ENCODE measurements at places on chromosomes 3 and 15.

GRCh38 chr3:8201886-8202285 lies 299.7 kb upstream of the LMCD1 start:
- peak; percentile 76 for DNase-seq

- DNase-seq: peak; percentile 72
Observed at GRCh38 chr3:149004622-149005021, 13.3 kb downstream of the GYG1 start.

DNA sequence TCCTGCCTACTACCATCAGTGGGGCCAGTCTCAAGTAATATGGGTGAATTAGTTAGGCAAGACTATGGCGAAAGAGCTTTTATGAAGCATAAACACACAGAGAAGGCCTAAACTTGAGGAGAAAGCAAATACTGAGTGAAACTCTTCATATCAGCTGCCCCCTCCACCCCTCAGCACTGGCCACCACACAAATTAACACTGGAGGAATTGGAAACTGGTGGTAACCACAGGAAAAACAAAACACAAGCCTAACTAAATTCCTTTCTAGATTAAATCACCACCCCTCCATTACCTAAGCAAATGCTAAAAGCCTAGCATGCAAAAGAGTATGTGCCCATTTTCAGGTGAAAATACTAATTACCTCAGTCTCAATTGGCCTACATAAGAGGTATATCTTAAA lies 774.7 kb upstream of the NECTIN3 start:
- DNase-seq: no peak

- DNase-seq: peak; percentile 55
Observed at GRCh38 chr3:15291589-15292541, 40.5 kb downstream of the SH3BP5 start.

DNA sequence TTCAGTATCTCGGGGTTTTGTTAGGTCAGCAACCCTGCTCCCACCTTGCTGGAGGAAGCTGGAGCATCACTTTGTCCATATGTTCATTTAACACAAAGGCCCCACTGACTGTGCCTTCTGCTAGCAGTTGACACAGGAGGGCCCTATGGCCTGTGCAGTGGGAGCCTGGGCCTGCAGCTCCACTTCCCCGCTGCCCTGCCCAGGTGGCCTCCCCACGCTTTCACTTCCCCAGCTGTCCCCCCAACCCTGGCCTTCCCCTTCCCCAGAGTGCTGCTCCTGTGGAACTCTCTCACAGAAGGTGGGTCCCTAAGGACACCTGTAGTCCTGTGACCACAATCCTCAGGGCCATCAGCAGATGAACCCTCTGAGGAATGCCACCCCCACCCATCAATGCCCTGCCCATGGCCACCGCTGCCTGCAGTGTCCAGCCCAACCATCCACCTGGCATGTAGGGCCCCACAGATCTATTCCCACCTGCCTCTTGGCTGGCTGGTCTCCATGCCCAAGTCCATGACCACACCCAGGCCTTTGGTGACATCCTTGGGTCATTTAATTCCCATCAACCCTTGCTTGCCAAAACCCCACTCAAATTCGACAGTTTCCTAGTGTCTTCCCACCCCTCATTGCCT lies 13.5 kb downstream of the TBC1D21 start:
- no peak for DNase-seq

GRCh38 chr3:61632568-61633175 lies 71.3 kb downstream of the PTPRG start:
- DNase-seq: peak; percentile 26

DNA sequence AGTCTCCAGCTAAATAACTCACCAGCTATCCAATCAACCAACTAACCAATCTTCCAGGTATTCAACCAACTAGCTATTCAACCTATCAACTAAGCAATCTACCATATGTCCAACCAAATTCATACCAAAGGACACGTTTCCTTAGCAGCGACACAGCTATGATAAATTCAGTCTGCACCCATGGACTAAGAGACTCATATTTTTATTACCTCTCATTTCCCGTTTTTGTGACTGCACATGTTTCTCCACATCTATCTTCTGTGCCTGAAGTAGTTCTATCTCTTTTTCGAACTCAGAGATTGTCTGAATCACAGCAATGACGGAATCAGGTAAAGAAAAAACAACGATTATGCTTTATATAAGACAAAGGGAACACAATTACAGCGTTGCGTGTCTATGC lies 34.0 kb upstream of the GNB5 start:
- DNase-seq: no peak

DNA sequence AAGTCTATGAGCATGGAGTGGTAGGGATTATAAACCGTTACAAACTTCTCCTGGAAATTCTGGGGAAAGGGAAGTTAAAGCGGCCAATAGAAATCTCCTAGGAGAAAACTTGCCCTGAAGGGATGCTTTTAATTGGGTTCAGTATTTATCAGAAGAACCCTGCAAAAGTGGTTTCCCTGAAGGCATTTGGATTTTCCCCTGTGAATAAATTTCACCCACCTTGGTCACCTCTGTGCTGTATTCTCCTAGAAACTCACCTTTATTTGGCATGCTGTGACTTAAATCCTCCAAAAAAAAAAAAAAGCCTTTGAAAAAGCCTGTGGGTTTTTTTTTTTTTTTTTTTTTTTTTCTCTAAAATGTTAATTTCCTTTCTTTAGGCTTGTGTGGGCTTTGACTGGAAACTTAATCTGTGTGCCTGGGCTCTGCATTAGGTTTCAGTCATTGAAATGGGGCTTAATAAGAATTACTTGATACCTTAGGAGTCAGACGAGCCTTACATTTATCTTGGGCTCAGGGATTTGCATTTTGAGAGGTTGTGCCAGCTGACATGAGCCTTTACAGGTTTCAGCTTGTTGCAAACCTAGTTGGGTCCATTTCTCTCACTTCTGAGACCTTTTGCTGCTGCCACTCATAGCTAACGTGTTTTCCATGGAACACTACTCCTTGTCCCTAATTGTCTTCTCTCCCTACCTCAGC lies 22.0 kb downstream of the TGFBR2 start:
- no peak for DNase-seq

DNA sequence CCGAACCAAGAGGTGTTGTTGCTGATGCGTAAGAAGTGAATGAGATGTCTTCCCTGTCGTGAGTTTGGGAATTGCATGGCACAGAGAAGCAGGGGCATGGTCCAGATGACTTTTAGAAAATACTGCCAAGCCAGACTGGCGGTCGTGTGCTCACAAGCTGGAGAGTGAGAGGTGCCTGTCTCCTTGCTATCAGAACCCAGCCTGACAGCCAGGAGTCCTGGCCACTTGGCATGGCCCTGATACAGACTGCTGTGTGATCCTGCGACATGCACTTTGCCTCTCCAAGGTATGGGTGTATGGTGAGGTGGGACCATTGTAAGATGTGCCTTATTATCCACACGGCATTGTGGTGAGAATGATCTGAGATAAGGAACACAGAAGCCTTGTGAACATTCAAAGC lies 93.0 kb downstream of the SMAD3 start:
- DNase-seq: no peak

GRCh38 chr3:155387571-155387970 lies 94.1 kb upstream of the STRIT1 start:
- peak; percentile 44 for DNase-seq

GRCh38 chr3:36540888-36541518 lies 160.7 kb downstream of the STAC start:
- DNase-seq: peak; percentile 58

DNA sequence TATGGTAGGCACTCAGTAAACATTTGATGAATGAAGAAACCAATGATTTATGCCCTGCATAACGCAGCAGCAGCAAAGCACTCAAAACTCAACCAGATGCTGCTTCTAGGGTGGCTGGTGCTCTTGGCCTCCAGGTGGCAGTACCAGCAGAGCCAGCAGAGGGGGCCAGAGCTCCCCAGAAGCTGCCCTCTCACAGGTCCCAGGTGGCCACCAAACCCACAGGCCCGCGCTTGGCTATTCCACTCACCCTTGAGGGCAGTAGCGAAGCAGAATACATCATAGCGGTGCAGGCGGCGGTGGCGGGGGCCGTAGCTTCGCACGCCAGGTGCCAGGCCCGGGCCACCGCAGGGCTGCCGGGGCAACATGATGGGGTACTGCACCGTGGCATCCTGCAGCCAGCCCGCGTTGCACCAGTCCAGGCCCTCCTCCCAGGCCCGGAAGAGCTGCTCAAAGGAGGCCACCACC lies 16.6 kb downstream of the HAPLN3 start:
- peak; percentile 44 for DNase-seq

GRCh38 chr15:43515741-43516140 lies 1.7 kb upstream of the MAP1A start:
- DNase-seq: no peak

- peak; percentile 82 for DNase-seq
Observed at GRCh38 chr15:71333839-71334238, 218.6 kb downstream of the THSD4 start.

- no peak for DNase-seq
Observed at GRCh38 chr3:157858821-157859220, 247.4 kb downstream of the SHOX2 start.

DNA sequence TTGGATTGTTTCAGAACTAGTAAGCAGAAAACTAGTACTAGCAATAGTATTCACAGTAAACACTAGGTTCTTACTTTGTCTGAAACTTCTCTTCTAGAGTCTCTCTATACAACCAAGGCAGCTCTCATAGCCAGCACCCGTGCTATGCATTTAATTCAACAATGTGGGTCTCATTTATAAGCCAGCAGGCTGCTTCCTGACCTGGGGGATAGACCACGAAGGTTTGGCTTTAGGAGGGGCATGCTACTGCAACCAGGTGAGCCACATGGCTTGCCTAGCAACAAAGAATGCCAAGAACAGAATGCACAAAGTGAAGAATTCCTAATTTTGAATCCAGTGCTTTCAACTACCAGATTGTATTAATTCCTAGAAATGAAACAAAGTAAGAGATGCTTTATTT lies 213.8 kb downstream of the CHST2 start:
- DNase-seq: no peak

DNA sequence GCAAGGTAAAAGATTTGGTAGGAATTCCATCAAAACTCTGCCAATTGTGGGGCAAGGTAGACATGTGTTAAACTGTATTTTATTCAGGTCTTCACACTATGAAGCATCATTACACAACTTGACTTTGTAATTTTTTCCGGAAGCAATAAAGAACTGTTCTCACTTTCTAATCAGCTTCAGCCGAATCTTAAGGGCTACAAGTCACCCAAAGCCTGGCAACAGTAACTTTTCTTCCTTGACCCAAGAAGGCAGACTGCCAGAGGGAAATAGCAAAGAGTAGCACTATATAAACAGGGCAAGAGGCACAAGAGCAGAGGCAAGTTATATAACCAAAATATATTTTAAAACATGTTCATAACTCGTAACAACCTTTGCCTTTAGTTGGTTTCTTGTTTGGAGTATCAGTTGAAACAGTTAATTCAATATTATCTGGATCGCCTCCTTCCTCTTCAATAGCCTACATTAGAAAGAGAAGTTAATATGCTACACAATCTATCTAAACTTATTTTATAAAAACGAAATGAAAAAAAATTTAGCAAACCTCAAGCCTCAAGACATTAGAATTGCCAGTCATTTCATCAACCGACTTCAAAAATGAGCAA lies 1.4 kb downstream of the SLTM start:
- peak; percentile 60 for DNase-seq

- no peak for DNase-seq
Observed at GRCh38 chr3:178474526-178474925, 61.7 kb upstream of the KCNMB2 start.

DNA sequence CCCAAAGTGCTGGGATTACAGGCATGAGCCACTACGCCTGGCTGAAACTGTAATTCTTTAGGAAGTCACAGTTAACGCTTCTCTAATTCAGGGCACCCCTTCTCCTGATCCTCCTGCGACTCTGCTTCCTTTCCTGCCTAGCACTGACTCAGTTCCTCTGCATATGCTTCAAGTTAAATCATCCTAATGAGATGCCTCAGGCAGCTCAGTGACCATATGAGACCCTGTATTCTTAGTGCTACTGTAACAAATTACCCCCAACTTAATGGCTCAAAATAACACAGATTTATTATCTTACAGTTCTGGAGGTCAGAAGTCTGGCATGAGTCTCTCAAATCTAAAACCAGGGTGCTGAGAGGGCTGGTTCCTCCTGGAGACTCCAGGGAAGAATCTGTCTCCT lies 271.8 kb upstream of the LYSMD4 start:
- DNase-seq: no peak

DNA sequence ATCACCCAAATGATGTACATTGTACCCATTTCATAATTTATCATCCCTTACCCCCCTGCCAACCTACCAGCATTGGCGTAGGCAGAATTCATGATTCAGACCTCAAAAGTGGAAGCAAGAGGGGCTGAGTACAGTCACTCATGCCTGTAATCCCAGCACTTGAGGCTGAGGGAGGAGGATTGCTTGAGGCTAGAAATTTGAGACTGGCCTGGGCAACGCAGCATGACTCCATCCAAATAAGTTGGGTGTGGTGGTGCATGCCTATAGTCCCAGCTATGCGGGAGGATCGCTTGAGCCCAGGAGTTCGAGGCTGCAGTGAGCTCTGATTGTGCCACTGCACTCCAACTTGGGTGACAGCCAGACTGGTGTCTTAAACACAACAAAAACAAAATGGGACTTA lies 10.4 kb downstream of the TTC14 start:
- no peak for DNase-seq

DNA sequence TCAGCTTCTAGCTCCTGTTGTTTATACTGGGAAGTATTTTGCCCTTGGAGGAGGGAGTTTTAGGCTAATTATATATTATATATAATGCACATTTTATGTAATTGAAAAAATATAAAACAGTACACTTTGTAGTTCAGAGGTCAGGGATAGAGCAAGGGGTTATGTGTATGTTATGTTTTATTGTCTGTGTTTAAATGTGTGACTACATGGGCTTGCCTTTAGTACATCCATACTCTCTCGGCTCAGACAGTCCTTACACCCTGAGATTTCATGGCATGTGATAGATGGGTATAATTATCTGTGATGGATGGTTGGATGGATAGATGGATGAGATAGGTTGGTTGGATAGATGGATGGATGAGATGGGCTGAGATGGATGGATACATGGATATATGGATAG lies 17.4 kb upstream of the ST3GAL6 start:
- no peak for DNase-seq

DNA sequence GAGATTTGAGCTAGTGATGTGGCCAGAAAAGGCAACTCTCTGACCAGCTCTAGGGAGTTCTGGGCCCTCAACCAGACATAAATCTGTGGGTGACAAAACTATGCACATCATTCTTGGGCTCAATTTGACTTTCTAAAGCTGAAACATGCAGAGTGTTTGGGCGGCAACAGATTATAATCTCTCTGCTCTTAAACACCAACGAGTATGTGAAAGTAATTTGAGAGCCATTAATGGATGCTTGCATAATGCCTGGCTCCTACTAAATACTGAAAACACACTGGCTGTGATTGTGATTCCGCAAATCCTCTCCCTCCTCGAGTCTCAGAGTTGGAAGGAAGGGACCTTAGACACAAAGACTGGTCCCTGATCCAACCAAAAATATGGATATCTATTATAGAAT lies 186.7 kb downstream of the UACA start:
- no peak for DNase-seq

DNA sequence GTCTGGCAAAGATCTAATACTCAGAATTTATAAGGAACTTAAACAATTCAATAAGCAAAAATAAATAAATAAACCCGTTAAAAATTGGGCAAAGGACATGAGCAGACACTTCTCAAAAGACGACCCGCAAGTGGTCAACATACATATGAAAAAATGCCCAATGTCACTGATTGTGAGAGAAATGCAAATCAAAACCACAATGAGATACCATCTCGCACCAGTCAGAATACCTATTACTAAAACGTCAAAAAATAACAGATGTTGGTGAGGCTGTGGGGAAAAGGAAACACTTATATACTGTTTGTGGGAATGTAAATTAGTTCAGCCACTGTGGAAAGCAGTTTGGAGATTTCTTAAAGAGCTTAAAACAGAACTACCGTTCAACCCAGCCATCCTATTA lies 188.0 kb upstream of the MRPL3 start:
- no peak for DNase-seq

Measured in fibroblast of mammary gland (primary cell).